ENCODE measurements at places on chromosomes 7 and 10.

- DNase-seq, result no peak
Observed at GRCh38 chr10:109744020-109744419, 179.3 kb downstream of the XPNPEP1 start.

- DNase-seq, result no peak
Observed at GRCh38 chr7:43294080-43294630, 181.7 kb downstream of the HECW1 start.

DNA sequence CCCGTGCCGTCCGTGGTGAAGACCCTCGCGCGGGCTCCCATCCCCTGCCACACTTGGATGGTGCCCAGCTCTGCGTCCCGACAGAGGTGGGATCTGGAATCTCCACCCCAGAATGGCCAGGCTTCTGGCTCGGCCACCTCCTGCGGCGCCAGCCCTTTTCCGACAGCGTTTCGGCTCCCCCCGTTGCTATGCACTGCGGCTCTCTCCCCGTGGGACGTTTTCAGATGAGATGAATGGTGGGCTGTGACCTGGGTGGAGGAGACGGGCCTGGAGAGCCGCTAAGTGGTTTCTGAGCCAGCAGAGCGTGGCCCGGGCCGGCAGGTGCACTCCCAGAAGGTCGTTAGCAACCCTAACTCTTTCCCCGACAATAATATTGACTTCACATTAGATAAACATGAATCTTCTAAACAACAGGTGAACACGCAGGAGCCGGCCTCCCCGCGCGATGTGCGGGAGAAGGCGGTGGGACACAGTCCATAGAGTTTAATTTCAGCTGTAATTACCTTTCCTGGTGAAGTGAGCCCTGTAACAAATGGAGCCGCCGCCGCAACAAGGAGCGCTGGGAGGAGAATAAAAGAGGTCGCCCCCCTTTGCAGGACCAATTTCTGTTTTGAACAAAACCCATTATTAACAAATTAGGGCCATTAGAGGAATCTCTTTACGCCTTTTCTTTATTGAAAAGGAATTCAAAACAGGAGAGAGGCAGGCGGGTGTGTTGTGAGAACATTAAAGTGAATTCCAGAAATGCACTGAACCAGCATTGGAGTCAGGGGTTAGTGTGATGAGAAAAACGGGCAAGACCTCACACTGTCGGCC, 294.3 kb upstream of the PFKP start:
- DNase-seq, result no peak

- peak; percentile 77 for DNase-seq
Observed at GRCh38 chr7:50333221-50333651, 28.7 kb downstream of the IKZF1 start.

GRCh38 chr7:29563590-29564495, at the start of gene PRR15:
Gene PRR15, plus strand, starts transcription at chr7:29563835. Its CDS starts 2,495 bp downstream, at chr7:29566330.
- no peak for DNase-seq

- no peak for DNase-seq
Observed at GRCh38 chr7:38318803-38319416, 45.5 kb upstream of the TARP start.

DNA sequence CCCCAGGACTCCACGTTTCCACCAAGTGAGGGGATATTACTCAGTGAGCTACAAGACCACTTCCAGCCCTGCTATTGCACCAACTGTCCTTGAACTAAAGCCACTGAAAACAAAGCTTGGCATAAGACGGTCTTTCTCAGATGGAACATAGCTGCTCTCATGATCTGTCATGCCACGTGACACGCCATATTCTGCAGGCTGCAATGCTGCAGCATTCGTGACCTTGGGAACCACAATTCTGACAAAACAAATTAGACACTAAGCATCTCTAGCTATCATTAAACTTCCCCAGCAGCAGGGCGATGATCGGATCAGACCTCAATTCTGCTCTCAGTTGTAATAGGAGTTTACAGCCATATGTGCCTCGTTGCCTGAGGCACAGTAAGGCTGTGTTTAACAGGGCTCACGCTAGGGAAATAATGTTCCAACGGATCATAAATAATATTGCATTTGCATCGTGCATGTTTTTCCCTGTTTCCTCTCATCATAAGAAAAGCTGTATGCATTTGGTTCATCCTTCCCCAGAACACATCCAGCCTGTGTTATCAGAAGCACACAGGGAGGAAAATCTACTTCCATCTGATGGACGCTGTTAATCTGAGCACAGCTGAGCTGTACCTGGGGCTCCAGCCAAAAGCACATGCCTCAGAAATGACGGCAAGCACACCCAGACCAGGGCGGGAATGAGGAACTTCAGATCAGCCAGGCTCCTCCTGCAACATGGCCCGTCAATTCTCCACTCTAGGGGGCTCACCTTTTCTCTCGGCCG, 38.6 kb upstream of the CNPY1 start:
- DNase-seq, result no peak

DNA sequence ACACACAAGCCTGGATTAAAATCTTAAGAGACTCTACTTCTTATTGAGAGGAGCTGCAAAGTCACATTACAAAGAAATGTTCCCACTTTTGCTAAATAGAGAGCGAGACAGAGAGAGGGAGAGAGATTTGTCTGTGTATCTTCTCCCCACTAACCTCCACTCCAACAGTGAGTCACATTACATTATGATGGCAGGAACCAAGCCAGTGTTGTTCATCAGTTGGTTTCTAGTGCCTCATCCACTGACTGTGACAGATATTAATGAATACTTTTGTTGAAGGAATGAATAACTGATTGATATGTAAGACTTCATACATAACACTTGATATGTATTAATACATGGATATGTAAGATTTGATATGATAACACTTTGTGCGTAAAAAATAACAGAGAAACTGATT, 258.2 kb upstream of the SORCS1 start:
- no peak for DNase-seq

DNA sequence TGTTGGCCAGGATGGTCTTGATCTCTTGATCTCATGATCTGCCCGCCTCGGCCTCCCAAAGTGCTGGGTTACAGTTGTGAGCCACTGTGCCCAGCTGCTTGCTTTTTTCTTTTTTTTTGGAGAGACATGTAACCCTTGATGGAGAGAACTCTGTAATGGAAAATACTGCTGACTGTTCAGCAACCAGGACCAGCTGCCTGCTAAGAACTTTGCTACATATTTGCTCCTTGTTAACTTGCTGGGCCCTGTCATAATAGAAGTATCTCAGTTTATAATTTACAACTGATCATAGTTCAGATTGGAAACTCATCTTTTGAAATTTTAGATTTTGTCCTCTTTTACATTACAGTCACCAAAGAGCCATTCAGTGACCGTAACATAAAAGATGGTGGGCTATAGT, 34.9 kb downstream of the TASOR2 start:
- DNase-seq, result no peak

GRCh38 chr7:27386581-27386980, 144.0 kb downstream of the EVX1 start:
- DNase-seq, result no peak

Measured in central memory CD4-positive, alpha-beta T cell (primary cell).